NCI-H1092 (cell line): ENCODE measurements at places on chromosomes 2 and 18.
A peak's percentile ranks its signal among the peaks of the same experiment; 100 is the strongest.

GRCh38 chr2:21431078-21431477 lies 307.3 kb downstream of the TDRD15 start:
- no peak for DNase-seq

GRCh38 chr2:43407935-43408334 lies 181.5 kb upstream of the ZFP36L2 start:
- no peak for DNase-seq

DNA sequence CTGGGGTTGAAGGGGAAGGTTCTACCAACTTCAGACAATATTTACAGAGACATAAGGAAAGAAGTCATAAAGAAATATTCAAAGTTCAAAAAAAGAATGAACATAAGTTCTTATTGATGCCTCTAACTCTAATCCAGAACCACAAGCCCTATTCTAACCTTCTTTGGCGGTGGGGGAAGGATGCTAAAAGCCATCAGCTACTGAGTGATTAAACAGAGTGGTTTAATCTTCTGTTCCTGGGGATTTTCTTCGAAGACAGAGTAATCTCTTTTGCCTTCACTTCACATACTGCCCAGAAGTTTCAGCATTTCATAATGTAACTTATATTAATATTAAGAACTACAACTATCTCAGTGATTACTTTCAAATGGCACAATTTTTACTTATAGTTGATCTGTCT lies 51.2 kb upstream of the TXNDC2 start:
- DNase-seq, result no peak

DNA sequence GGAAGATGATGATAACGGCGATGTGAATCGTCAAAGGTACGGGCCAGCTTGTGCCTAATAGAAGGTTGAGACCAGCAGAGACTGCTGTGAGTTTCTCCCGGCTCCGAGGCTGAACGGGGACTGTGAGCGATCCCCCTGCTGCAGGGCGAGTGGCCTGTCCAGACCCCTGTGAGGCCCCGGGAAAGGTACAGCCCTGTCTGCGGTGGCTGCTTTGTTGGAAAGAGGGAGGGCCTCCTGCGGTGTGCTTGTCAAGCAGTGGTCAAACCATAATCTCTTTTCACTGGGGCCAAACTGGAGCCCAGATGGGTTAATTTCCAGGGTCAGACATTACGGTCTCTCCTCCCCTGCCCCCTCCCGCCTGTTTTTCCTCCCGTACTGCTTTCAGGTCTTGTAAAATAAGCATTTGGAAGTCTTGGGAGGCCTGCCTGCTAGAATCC lies 3.0 kb downstream of the FZD7 start:
- no peak for DNase-seq

DNA sequence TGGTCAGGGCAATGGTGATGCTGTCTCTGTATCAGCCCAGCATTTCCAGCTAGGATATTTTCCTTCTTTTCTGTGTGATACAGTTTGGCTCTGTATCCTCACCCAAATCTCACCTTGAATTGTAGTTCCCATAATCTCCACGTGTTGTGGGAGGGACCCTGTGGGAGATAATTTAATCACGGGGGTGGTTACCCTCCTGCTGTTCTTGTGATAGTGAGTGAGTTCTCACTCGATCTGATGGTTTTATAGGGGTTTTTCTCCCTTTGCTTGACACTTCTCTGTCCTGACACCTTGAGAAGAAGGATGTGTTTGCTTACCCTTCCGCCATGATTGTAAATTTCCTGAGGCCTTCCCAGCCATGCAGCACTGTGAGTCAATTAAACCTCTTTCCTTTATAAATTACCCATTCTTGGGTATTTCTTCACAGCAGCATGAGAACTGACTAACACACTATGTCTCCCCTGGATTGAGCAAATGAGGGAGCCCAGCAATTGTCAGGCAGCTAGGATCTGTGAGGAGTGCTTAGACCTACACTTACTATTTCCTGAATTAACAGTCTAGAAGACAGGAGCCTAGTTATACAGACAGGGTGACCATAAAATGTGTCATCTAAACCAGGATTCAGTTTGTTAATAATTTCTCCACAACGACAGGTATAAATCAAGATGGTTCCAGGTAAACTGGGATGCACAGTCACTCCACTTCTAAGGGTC lies 6.0 kb downstream of the SCN2A start:
- no peak for DNase-seq

DNA sequence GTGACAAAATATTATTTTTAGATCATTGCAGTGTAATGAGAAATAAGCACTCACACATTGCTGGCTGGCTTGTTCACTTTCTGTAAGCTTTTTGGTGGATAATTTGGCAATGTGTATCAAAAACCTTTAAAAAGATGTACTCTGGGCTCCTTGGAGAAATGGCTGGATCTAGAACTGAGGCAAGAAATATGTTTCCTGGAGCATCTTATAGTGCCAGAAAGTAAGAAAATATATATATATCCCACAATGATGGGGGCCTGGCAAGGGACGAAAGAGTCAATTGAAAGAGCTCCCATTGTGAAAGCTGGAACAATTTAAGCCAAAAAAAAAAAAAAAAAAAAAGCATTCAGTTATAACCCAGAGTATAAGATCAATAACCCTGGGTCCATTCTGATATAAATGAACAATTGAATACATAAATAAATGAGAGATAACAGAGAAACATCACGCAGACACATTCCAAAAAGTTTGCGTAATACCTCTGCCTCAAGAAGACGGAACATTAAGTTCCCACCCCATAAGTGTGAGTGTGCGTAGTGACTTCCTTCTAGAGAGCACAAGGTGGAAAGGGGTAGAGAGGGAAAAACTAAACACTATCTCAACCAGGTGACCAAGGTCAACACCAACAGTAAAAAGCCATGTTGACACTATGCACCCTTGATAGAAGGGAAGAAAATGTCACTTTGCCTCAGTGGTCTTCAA lies 77.5 kb downstream of the BIN1 start:
- no peak for DNase-seq

DNA sequence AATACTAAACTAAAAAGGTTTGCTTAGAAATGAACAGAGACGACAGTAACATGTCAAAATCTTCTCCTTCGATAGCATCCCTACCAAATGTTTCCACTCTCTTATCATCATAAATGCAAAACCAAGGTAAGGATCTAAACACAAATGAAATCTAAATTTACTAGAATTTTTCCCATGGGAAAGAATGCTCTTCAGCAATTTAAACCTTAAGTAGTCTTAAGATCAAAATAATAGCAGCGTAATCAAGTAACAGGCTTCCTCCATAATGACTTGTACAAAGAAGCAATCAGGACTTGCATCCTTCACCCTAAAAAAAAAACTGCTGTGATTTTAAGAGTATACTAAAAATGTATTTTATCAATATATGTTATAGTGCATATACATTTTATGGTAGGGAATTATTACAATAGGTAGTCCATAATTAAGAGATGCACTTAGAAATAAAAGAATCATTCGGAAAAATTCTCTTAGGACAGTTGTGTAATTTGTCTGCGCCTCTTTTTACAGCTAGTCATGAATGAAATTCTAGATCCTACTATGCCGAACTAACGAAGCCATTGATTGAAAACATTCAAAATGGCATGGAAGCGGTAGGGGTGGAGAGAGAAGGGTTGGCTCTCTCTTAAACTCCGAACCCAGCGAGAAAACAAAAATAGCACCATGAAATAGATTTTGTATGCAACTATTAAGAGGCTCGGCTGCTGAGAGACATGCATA lies 1.3 kb downstream of the PGAP1 start:
- no peak for DNase-seq

GRCh38 chr2:221447310-221447709 lies 124.8 kb downstream of the EPHA4 start:
- DNase-seq, result no peak

GRCh38 chr2:86807468-86808275 lies 17.0 kb upstream of the CD8A start:
- peak; percentile 43 for DNase-seq

DNA sequence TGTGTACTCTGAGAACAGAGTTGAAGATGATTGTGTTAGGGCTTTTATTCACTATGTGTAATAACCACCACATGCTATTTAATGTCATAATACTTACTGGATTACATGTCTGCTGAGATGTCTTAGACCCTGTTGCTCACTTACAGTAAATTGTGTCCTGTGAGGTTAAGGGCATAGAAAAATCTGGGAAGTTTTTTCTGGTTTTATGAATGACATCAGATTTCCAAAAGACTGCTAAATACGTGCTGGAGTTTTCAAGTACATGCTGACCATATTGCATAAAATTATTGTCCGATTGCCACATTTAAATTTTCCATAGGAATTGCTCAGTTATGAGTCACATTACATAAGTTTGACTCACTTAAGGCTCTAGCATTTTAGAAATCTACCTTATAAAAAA lies 96.7 kb upstream of the COL5A2 start:
- DNase-seq, result no peak

- no peak for DNase-seq
Observed at GRCh38 chr18:69874058-69874457, 73.6 kb downstream of the CD226 start.

GRCh38 chr2:218368621-218369153 lies 12.0 kb downstream of the CATIP start:
- DNase-seq, result peak; percentile 48

GRCh38 chr2:239760596-239760995 lies 264.5 kb downstream of the NDUFA10 start:
- DNase-seq, result no peak

- DNase-seq, result no peak
Observed at GRCh38 chr2:96927405-96928171, 57.7 kb upstream of the SEMA4C start.

DNA sequence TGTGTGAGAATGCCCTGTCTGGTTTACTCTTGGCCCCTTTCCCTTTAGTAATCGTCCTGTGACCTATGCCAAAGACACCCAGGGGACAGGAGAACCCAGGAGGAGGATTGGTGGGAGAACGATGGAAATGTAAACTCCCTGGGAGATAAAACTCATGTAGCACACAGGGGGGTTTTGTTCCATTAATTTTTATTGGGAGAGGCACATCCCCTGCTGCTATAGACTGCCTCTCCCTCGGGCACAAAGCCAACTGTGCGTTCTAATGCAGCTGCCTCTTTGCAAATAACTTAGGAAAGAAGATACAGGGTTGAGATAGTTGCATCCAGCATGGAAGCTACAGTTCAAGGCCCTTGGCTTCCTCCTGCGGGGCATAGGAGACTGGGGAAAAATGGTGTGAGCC lies 489.6 kb downstream of the SLC4A3 start:
- DNase-seq, result no peak

DNA sequence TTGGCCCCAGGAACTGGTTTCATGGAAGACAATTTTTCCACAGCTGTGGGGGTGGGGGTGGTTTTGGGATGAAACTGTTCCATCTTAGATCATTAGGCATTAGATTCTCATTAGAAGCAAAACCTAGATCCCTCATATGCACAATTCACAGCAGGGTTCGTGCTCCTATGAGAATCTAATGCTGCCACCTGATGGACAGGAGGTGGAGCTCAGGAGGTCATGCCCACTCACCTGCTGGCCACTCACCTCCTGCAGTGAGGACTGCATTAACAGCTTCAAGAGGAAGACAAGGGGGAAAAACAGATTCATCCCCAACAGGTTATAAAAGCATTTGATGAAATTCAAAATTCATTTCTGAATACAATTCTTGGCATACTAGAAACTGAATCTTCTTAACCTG lies 38.5 kb downstream of the THAP4 start:
- DNase-seq, result no peak

- no peak for DNase-seq
Observed at GRCh38 chr18:36337679-36338402, 40.3 kb downstream of the FHOD3 start.

GRCh38 chr2:231212329-231212845 lies 14.0 kb downstream of the ARMC9 start:
- no peak for DNase-seq

DNA sequence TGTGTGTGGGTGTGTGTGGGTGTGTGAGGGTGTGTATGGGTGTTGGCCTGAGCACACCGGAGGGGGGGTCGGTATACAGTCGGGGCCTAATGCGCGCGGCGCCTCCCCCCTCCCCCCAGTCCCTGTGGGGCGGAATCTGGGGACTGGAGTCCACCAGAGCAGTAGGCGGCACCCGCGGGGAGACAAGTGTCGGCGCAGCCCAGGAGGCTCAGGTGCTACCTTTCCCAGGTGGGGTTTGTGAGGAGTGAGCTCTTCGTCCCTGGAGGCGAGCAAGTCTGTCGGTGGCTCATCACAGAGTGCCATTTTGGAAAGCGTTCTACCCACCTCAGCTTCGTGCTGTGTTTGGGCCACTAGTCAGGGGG lies 2896.1 kb upstream of the TEKT4 start:
- DNase-seq, result no peak

DNA sequence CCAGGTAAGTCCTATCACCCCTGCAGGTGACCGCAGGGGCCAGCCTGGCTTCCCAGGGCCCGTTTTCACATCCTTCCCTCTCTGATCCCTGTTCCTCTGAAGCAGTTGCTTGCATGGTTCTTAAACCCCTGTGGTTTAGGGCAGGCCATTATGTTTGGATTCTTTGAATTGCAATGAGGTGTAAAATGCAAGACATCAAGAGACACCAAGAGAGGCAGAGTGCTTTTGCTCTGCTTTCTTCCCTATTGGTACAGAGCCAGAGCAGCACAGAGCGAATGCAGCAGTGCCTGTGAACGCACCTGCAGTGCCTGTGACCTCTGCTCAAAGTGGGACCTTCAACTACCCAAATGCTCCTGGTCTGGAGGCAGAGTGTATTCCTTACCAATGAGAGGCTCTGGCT lies 7.6 kb downstream of the RFX8 start:
- no peak for DNase-seq

GRCh38 chr2:201127152-201127511 lies 11.2 kb downstream of the CFLAR start:
- no peak for DNase-seq

DNA sequence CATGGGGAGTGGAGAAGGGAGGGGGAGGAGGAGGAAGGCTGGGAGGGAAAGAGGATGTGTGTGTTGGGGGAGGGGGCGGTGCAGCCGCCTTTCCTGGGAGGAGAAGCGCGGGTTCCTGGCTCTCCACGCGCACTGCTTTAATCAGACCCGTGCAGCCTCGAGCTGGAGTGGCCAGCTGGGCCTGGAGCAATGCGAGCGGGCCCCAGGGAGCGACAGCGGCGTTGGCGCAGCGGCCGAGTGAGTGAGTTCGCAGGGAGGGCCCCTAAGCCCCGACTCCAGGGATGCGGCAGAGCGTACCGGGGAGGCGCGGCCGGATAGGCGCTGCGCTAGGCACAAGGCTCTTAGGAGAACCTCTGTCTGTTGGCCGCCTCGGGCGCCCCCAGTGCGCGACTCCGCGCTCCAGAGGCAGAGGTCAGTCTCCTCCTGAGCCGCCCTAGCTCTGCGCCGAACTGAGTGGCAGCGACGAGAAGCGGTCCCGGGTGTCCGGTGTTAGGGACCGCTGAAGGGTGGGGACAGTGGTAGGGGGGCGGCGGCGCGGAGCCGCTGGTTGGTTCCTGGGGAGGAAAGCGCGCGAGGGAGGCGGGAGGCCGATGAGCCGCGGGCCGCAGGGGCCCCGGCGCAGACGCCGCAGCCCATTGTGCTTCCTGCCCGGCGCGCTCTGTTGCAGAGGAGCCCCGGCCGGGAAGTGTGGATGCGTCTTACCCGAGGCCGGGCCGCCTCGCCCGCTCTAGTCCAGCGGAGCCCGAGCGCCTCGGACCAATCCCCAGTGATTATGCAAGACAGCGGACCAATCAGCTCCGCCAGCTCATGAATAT lies 455 bp upstream of the DLX1 start:
- peak; percentile 91 for DNase-seq
